WERI-Rb-1 (cell line): ENCODE measurements at places on chromosomes 1 and 21.

DNA sequence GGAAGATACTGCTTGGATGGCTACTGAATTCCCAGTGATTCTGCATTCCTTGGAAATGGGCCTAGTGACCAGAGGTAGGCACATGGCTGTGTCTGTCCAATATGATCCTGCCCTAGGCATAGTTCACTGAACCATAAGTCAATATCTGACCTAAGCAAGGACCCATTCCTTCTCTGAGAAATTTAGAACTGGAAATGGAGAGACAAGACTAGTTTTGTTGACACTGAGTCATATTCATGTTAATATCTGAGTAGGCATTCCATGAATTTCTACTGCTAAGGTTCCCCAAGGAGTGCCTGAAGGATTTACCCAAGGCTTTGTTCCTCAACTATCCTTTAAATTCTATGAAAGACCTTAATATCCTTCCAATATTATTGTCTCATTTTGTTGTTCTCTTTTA is 329.8 kb upstream of the BEND5 start:
- DNase-seq = no peak

- DNase-seq = no peak
Measured at GRCh38 chr1:89912073-89912472, 82.8 kb upstream of the ZNF326 start.

- peak; percentile 69 for DNase-seq
Measured at GRCh38 chr1:115052454-115053083, 22.9 kb downstream of the TSHB start.

DNA sequence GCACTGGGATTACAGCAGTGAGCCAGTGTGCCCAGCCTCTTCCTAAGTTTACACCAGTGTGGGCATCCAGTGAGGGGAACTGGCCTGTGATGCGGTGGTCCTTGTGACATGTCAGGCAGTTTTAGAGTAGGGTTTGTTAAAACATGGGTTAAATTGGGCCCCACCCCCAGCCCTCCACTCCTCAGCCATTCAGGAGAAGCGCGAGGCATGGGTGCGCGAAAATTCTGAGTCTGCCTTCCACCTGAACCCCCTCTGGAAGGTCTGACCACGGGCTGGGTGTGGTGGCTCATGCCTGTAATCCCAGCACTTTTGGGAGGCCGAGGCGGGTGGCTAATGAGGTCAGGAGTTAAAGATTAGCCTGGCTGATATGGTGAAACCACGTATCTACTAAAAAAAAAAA is 51.7 kb downstream of the SKI start:
- no peak for DNase-seq
